ENCODE measurements at places on chromosomes 6 and 20. TPM values are rescaled to one million over a fixed set of nuclear protein-coding genes. Genes with fewer than 3 reads are reported as not detected.

Gene OR14J1
- under 0.01 TPM for total RNA-seq

Gene SYNE1
- total RNA-seq, result 70.0 TPM

Gene CDK5RAP1
- 18.0 TPM for total RNA-seq

Gene TFAP2A
- total RNA-seq, result not detected

Gene ASIP
- not detected for total RNA-seq

Gene RAB5IF
- total RNA-seq, result 61.8 TPM
